ENCODE measurements at places on chromosomes 4 and X. TPM values are rescaled to one million over a fixed set of nuclear protein-coding genes. Genes with fewer than 3 reads are reported as not detected.

GRCh38 chr4:3305610-3306371 is 13.0 kb downstream of the RGS12 start:
- peak; percentile 67 for DNase-seq

GRCh38 chr4:110201502-110201901 is 3.1 kb upstream of the ELOVL6 start:
- DNase-seq: no peak

GRCh38 chr4:37780444-37781130 is 45.9 kb upstream of the PGM2 start:
- no peak for DNase-seq

DNA sequence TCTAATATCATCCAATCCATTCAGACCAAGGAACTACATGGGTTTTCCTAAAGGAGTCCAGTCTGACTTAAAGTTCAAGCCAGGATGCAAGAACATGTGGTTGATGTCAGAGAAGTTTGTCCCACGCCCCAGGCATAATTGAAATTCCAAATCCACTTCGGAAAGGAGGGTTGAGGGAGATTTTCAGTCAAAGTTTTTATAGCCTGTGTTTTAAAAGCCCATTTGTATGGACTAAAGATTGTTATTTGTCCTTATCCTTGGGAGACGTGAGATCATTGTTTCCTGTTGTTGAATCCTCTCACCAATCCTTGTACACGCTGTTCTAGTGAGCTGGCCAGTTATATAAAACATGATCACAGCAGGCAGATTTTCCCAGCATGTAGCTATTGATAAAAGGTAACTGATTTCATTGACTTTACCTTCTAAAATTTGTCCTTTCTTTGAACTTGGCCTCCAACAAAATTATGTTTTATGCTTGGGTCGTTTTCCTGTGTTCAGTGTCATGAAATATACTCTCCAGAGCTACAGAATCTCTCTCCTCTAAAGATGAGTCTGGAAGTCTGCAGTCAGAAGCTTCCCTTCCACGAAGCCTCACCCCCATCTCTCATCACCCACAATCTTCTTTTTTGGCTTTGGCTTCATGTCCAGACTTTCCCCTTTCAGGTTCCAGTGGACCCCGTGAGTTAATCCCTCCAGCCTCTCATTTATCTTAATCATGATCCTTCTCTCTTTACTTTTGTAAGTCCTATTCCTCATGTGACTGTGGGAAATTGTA is 92.9 kb downstream of the ATP10D start:
- DNase-seq: no peak

DNA sequence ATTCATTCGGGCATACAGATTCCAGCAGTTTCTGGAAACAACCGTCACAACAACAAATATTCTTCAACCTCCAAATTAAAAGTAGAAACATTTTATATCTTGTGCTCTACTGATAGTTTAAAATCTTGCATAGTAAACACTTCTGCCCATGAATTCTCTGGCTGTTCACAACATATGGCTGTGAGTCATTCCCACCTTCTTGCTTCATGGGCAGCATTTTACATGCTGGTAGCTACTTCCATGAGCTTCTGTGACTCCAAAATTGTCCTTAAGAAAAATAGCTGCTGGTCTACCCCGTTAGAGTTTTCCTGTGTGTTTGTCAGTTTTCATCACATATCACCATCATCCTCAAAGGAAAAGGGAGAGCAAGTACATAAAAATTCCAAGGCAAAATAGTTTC is 22.7 kb downstream of the PNPLA4 start:
- DNase-seq: no peak

- DNase-seq: no peak
Observed at GRCh38 chrX:66126662-66127061, 37.4 kb upstream of the HEPH start.

DNA sequence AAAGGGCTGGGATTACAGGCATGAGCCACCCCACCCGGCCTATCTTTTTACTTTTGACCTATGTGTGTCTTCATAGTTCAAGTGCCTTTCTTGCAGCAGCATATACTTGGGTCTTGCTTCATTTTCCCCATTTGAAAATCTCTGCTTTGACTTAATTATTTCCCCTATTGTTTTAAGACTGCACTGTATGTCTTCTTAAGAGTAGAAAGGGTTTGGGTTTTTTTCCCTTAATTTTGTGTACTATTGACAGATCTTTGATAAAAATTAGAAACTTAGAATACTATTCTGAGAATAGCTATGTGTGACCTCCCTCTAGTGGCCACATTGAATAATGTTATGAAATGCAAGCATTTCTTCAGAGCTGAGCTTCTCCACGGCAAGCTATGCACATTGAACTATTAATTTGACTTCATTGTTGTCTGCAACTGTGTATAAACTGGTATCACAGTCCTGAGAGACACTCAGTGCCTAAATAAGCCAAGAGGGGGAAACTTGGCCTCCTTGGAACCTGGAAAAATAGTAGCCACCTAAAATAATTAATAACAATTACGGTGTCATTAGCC is 8.7 kb upstream of the SLC25A4 start:
- DNase-seq: no peak

DNA sequence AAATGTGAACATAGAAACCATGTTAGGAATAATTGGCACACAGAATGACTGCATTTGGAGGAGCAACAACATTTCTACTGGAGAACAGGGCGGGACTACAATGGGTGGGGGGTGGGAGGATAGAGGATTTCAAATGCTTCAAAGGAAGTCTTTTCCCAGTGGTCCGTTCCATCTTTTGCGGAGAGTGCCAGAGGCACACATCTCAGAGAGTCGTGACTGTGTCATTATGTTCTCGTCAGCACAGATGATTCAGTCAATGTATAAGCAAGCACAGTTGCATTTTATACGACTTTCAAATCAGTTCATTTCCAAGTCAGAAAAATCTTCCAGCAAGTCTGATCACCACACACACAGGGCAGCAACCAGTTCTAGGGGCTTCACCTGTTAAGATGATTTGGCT is 22.7 kb upstream of the GPR50 start:
- DNase-seq: no peak

GRCh38 chrX:154096140-154097002 is 1.1 kb downstream of the MECP2 start:
- DNase-seq: no peak

- DNase-seq: no peak
Observed at GRCh38 chr4:176575141-176575730, 217.5 kb downstream of the VEGFC start.

DNA sequence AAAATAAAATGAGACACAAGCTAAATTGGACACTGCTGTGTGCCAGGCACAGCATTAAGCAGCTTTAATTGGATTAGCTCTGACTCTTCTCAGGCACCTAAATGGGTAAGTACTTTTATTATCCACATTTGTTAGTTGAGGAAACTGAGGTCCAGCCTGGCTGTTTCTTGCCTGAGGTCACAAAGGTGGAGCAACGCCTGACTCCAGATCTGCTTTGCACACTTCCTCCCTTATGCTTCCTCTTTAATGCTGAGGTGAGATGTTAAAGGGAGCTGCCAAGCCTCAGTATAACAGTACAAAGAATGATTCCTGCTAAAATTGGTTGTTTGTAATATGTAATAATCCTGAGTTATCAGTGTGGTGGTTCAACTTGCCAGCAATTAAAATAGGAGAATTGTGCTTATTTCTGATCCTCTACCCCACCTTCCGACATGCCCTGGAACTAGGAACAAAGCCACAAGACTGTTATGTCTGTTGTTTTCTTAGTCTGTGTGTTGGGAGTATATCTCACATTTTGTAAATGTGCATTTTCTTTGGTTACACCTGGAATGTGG is 74.4 kb downstream of the AFF1 start:
- no peak for DNase-seq

- DNase-seq: no peak
Observed at GRCh38 chrX:104183685-104184084, 17.4 kb downstream of the FAM199X start.

GRCh38 chr4:109962401-109962800 is 49.7 kb downstream of the EGF start:
- no peak for DNase-seq

GRCh38 chr4:184528051-184528450 is 53.7 kb upstream of the IRF2 start:
- no peak for DNase-seq

DNA sequence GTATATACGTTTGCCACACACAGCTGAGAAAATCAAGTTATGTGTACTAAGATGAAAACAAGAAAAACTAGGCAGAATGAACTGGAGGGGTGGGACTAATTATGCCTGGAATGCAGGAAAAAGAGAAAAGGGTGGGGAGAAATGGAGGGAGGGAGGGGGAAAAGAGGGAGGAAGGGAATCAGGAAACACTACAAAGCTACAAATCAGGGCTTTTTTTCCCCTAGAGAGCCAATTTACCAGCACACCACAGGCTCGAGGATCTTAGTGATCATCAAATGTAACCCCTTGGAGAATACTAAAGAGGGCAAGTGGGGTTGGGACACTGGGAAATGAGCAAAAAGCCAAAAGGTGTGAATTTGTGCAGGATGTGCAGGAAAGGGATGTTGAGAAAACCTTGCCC is 451.9 kb downstream of the SMARCA1 start:
- no peak for DNase-seq

GRCh38 chrX:13235930-13236329 is 83.9 kb downstream of the ATXN3L start:
- DNase-seq: no peak

DNA sequence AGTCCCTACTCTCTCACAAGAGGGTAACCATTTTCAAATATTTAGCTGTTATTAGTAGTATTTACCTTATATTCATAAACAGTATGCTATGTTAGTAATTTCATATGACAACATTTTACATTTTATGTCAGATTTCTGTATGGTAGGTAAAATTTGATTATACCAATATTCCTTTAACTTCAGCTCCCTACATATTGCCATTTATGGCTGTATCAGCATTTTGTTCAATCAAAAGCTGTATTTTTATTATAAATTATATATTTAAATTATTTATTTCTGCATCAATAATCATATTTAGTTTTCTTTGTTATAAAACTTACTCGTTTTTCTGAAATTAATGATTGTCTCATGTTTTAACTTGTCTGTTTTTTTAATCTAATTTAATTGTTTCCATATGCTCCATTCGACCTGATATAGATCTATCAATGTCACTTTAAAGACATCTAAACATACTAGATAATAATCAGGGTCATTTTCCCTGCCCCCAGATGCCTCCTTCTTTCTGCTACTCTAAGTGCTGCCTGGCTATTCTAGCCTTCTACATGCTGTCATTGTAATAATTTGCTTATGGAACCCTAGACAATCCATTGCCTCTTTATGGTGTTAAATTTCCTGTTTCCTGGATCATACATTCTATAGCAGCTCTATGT is 1976.7 kb upstream of the ADGRL3 start:
- no peak for DNase-seq

DNA sequence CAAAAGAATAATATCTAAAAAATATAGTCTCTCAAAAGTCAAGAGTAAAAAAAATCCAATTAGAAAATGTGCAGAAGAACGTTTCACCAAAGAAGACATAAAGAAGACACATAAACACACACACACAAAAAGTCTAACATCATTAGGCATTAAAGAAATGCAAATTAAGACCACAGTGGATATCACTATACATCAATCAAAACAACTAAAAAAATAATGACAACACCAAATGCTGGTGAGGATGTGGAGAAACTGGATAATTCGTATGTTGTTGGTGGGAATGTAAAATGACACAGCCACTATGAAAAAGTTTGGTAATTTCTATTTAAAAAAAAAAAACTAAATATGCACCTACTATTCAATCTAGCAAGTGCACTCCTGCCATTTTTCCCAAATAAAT is 66.4 kb downstream of the LRBA start:
- DNase-seq: no peak

GRCh38 chr4:911221-911751 is 20.8 kb downstream of the GAK start:
- DNase-seq: peak; percentile 62

DNA sequence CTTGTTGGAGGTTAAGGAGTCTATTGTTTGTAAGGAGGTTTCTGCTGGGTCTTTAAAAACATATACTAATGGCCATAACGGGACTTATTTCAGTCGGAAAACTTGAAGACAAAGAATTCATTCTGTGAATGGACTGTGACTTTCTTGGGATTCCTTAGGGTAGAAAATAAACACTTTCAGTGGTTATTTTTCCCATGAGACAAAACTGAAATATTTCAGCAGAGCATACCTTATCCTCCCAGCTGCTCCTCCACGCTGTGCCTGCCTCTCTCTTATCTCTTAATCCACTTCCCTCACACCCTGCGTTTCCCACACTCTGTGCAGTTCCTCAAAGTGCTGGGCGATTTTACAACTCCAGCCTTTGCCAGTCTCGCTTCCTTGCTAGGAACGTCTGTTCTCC is 47.1 kb upstream of the SORBS2 start:
- no peak for DNase-seq

DNA sequence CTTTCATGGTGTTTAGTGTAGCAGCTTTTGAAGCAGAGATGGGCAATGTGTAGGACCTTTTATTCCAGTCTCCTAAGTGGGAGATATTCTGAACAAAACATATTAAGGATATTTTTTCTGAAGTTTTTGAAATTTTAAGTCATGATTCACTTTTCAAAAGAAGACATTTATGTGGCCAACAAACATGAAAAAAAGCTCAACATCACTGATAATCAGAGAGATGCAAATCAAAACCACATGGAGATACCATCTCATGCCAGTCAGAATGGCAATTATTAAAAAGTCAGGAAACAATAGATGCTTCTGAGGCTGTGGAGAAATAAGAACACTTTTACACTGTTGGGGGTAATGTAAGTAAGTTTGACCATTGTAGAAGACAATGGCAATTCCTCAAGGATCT is 76.0 kb downstream of the FAT4 start:
- no peak for DNase-seq

DNA sequence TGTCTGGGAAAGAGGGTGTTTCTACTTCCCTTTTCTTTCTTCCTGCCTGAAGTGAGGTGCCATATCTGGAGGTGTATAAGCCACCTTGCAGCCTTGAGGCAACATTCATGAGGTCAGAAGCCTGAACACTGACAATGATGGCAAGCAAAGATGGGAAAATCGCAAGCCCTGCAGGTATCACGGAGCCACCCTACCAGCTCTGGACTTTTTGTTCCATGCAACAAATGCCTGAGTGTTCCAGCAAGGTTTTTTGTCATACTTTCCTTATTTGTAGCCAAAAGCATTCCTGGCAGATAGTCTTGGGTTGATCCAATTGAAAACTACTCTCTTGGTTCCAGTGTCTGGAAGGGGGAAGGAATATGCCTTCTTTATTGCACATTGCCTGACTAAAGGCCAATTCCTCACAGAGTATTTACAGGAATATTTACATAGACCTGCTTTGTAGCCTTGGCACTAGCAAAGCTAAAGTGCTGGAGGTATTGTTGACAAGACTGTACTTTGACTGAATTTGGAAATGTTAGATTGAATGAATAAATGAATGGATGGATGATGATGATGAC is 14.4 kb upstream of the SOD3 start:
- no peak for DNase-seq

- DNase-seq: no peak
Observed at GRCh38 chrX:66046612-66047235, 6.8 kb upstream of the VSIG4 start.

Gene UCHL1
- 191 TPM for total RNA-seq

Gene N4BP2
- total RNA-seq: 6.4 TPM

Gene HUWE1
- total RNA-seq: 178 TPM

Gene KCND1
- total RNA-seq: 1.3 TPM

Gene IL2
- not detected for total RNA-seq

Gene NAAA
- total RNA-seq: 16.4 TPM

Gene CXorf49B
- total RNA-seq: not detected

Gene APLN
- 5.6 TPM for total RNA-seq

Gene PACRGL
- total RNA-seq: 11.5 TPM

Gene IL3RA
- 13.3 TPM for total RNA-seq

Gene LEF1
- 3.1 TPM for total RNA-seq

Gene GC
- total RNA-seq: not detected

Gene MTM1
- 15.7 TPM for total RNA-seq

Gene ABCG2
- 1.7 TPM for total RNA-seq

Gene EPHA5
- total RNA-seq: not detected

Gene GAGE12F
- total RNA-seq: not detected

Gene HPGD
- total RNA-seq: 12.9 TPM

Gene SPIN2A
- total RNA-seq: 1.3 TPM
